ENCODE measurements at places on chromosomes 2 and 18.

GRCh38 chr2:48114256-48114655 lies 208.0 kb upstream of the FBXO11 start:
- DNase-seq: peak; percentile 33

DNA sequence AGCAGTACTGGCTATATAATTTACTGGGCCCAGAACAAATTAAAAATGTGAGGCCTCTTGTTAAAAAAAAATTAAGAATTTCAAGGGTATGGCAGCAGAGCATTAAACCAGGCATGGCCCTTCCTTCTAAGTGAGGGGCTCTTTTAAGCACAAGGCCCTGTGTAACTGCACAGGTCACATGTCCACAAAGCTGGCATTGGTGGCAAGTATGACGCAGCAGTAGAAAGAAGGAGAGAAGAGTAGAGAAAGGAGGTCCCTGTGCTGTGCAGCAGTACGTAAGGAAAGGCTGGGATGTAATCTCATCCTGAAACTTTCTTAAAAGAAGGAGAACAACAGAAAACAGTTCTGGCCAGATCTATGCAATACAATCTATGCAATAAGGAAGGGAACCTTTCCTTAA lies 51.2 kb downstream of the MBD2 start:
- DNase-seq: no peak

DNA sequence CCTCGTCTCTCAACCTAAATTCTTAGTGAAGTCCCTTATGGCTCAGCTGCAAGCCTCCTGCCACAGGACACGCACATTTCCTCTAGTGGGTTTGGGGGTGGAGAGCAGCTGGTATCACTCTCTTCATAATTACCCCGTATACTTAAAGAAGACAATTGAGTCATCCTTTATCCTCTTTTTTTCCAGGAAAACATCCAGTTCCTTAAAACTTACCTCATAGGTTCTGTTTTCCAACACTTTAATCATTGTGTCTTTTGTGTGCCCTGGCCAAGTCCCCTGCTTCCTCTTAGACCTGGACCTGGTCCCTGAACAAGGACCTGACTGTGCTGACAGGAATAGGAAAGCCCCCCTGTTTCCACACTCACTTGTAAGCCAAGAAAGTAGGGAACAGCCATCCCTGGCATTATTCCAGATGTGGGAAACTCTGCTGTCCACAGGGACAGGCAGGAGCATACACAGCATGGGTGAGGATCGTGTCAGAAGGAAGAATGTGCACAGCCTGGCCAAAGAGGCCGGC lies 42.3 kb upstream of the MYO1B start:
- DNase-seq: no peak

DNA sequence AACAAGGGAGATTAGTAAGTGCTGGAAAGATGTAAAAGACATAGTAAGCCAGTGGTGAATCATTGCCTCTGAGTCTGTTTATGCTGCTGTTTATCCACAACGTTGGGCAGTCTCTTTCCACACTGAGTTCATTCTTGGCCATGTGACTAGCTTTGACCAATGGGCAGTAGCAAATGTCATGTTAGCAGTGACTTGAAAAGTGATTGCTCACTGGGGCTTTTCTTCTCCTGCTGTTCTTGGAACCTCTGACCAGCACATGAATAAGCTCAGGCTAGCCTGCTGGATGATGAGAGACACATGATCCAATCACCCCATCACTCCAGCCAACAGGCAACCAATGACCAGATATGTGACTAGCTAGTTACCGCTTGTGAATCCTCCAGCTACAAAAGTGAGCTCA lies 360.4 kb downstream of the SLC4A3 start:
- peak; percentile 78 for DNase-seq

DNA sequence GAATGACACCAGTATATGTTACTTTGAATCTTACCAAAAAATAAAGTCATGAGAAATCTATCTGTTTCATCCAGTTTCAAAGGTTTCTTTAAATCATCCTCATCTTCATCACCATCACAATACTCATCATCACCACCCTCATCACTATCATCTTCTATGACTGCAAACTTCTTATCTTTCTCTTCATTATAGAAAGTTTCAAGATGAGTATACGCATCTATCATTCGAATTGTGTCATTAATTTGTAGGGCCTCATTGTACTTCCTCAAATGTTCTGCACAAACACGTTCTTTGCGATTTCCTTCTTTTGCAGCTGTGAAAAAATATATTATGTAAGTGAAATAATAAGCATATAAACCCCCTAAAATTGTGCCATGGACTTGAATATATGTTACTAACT lies 34.1 kb upstream of the FAP start:
- DNase-seq: no peak

DNA sequence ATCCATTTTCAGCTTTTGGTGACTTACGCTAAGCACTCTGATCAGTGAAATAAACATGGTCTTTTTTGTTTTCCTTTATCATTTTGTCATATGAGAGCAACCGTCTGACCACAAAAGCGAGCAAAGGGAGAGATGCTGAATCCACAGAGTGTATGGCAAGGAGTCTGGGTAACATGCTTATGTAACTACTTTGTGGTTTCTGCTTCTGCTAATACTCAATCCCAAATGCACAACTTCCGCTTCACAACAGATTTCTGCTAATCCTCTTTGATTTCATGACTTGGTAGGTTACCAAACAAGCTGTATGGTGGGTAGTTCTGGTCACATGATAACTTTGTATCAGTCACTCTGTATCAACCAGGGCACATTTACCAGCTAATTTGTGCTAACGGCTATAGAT lies 908.4 kb upstream of the CRIM1 start:
- DNase-seq: no peak

DNA sequence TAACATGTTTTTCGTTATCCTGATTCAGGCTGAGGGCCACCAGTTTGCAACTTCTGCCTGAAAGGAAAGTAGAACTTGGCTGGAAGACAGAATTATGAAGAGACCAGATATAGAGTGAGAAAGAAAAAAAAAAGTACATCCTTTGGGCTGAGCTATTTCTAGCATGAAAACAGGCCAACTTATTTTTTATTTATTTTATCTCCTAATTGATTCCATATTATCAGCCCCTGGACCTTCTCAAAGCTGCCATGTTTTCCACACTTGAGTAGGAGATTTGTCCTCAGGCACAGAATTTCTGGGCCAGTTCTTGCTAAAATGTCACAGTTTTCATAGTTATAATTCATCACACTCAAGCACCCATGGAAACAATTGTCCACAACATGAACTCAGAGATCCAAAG lies 586.8 kb upstream of the CNTNAP5 start:
- DNase-seq: no peak

GRCh38 chr2:144516411-144516980 lies 3.4 kb downstream of the ZEB2 start:
- peak; percentile 76 for DNase-seq

GRCh38 chr2:11750422-11750821 lies 4.0 kb downstream of the LPIN1 start:
- peak; percentile 66 for DNase-seq

DNA sequence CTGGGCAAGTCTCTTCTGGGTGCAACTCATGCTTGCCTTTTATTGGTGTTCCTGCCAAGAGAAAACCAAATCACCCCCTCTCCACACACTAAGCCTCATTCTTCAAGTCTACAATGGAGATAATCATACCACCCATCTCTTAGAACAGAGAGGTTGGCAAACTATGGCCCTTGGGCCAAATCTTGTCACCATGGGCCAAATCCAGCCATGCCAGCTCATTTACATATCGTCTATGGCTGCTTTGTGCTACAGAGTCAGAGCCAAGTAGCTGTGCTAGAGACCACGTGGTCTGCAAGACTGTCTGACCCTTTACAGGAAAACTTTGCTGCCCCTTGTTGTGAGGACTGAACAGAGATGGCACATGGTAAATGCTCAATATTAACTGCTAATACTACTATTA lies 270.3 kb upstream of the PARD3B start:
- DNase-seq: no peak

DNA sequence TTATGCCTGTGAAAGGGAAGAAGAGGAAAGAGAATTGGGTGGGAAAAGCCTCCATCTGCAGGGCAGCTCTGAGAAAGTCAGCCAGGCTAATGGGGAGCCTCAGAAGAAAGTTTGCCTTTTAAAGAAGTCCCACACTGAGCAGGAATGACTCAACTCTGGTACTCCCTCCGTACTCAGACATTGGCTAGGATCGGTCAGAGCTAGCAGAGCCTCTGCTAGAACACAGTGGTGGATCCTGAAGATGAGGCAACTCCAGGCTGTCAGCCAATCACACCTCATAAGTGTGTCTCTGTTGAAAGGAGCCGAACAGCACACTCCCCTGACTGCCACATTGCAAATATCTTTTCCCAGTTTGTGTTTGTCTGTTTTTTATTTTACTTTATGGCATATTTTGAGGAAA lies 96.9 kb downstream of the HNRNPLL start:
- DNase-seq: peak; percentile 16

GRCh38 chr18:73954268-73954667 lies 193.4 kb downstream of the FBXO15 start:
- DNase-seq: no peak

DNA sequence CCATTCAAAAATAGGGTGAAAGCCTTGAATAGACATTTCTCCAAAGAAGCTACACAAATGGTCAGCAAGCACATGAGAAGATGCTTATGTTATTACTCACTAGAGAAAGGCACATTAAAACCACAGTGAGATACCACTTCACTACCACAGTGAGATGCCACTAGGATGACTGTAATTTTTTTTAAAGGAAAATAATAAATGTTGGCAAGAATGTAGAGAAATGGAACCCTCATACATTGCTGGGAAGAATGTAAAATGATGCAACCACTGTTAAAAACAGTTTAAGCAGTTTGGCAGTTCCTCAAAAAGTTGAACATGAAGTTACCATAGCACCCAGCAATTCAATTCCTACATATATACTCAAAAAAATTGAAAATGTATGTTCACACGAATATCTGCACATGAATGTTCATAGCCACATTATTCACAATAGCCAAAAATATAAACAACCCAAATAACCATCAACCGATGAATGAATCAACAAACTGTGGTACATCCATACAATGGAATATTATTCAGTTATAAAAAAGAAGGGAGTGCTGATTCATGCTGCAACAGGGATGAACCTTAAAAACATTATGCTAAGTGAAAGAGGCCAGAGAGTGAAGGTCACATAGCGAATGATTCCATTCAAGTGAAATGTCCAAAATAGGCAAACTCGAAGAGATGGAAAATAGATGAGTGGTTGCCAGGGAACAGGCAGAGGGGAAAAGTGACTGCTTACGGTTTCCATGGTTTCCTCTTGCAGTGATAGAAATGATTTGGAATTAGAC lies 156.2 kb upstream of the NDUFV2 start:
- peak; percentile 78 for DNase-seq

All from astrocyte of the hippocampus (primary cell).